ENCODE measurements at places on chromosomes 7 and 10. TPM values are rescaled to one million over a fixed set of nuclear protein-coding genes. Genes with fewer than 3 reads are reported as not detected.

DNA sequence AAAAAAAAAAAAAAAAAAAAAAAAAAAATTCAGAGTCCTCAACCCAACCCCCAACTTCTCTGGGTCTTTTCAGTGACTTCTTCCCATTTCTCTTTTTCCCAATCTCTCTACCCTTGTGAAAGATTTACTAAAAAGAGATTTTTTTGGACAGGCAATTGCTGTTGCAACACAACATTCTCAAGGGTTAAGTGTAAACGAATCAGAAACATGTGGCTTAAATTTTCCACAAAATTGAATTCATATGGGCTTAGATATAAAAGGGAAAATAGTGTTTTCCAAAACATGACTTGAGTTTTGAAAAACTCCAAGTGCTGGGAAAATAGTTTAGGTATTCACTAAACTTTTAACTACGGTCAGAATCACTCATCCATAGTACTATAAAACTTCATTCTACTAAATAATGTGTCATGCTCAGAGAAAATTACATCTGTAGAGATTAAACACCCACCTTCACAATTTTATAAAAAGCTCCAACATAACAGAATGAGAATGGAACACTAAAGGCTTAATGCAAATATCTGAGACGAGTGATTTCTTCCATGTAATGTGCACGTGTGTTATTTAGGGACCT, 643.1 kb downstream of the PARD3 start:
- no peak overlapping the region for H3K4me3 ChIP-seq
- no peaks in the 10 kb centered on the region for H3K4me1 ChIP-seq
- H3K27me3 ChIP-seq = no peaks in the 10 kb centered on the region
- H3K27ac ChIP-seq = no peak overlapping the region
- no peaks in the 10 kb centered on the region for H3K36me3 ChIP-seq

GRCh38 chr7:91289633-91290254, 25.5 kb downstream of the FZD1 start:
- H3K36me3 ChIP-seq = no peaks in the 10 kb centered on the region
- no peak for DNase-seq
- no peak overlapping the region for H3K27ac ChIP-seq
- no peaks in the 10 kb centered on the region for H3K4me1 ChIP-seq
- no peaks in the 10 kb centered on the region for H3K27me3 ChIP-seq

Gene NOS3
- total RNA-seq = 1.8 TPM

DNA sequence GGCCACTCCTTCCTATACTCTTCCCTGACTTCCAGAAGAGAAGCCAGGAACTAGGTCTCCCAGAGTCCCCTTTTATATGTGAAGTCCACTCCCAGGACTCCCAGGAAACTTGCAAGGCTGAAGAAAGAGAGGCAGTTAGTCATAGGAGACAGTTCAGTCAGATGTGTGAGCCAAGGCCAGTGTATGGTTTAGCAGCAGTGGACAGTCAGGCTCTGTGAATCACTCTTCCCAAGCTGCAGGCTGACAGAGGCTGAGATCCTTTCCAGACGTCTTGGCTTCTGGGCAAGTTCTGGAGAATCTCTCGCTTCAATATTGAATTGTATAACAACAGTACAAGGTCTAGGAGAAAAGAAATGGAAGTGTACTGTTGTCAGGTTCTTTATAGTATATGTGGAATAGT, 26.9 kb downstream of the BLVRA start:
- no peaks in the 10 kb centered on the region for H3K27me3 ChIP-seq
- H3K27ac ChIP-seq = peak overlapping the region; percentile 33
- DNase-seq = peak; percentile 67
- H3K4me3 ChIP-seq = no peak overlapping the region
- peaks cover 4% of the 10 kb centered on the region for H3K36me3 ChIP-seq

DNA sequence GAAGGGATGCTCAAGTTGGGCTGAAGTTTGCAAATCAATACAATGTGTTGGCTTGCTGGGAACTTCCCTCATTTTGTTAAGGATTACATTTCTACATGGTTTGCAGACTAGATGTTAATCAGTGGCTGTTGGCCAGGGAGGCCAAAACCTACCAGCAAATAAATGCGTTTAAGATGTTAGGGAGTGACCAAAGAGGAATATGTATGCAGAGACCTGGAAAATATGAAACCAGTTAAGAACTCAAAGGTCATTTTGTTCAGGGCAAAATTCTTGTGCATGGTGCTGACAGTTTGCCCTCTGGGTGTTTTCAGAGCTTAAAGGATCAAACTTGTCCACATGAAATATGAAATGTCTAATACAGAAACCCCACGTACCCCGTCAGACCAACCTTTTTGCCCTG, 30.3 kb downstream of the GATA3 start:
- no peaks in the 10 kb centered on the region for H3K4me1 ChIP-seq
- peak; percentile 47 for DNase-seq
- no peaks in the 10 kb centered on the region for H3K36me3 ChIP-seq
- no peak overlapping the region for H3K27ac ChIP-seq

Gene MNX1
- total RNA-seq = 0.33 TPM

GRCh38 chr10:16902606-16903005, 85.4 kb upstream of the RSU1 start:
- no peak overlapping the region for H3K27ac ChIP-seq
- H3K36me3 ChIP-seq = no peaks in the 10 kb centered on the region
- no peaks in the 10 kb centered on the region for H3K4me1 ChIP-seq
- DNase-seq = no peak
- H3K4me3 ChIP-seq = no peak overlapping the region
- peaks cover 10% of the 10 kb centered on the region for H3K27me3 ChIP-seq

Gene CTAGE4
- 5.8 TPM for total RNA-seq
